ENCODE measurements at places on chromosomes 16 and 17.

- DNase-seq = no peak
These were observed 9.4 kb upstream of the MEOX1 start for GRCh38 chr17:43671031-43671692.

GRCh38 chr17:9162275-9162985 lies 141.1 kb downstream of the NTN1 start:
- DNase-seq = no peak

DNA sequence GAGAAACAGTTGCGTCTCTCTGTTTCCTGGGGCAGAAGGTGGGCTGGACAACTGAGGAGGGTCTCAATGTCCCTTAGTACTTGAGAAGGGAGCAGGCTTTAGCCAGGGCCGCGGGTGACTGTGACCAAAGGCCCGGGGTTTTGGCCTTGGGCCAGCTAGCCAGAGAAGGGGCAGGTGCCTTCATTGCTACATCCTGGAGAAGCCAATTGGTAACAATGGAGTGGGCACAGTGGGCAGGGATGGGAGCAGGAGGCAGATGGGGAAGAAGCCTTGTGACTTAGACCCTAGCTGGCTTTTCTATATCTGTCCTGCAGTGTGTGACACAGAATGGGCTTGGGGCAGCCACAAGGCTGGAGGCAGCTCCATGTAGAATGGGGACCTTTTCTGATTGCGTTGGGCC lies 46.0 kb downstream of the CLEC16A start:
- no peak for DNase-seq

GRCh38 chr16:668519-669171 lies 713 bp downstream of the RHOT2 start:
- no peak for DNase-seq

DNA sequence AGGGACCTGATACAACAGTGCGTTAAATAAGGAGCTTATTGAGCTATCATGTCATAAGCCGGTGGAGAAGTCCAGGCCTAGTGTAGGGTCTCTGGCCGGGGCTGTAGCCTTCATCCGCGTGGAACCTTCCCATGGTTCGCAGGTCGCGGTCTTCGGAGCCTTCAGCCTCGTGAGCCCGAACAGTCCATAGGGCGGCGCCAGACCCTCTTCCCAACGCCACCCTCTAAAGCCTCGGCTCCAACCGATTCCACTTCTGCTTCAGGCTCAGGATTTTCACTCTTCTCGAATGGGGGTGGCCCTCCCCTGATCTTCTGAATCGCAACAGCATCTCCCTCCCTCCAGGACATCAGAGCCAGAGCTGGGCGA lies 10.3 kb upstream of the BRCA1 start:
- DNase-seq = no peak

- no peak for DNase-seq
These were observed 5.5 kb upstream of the SRL start for GRCh38 chr16:4247460-4247784.
